GM12865 (cell line): ENCODE measurements at places on chromosomes 5 and 9.

DNA sequence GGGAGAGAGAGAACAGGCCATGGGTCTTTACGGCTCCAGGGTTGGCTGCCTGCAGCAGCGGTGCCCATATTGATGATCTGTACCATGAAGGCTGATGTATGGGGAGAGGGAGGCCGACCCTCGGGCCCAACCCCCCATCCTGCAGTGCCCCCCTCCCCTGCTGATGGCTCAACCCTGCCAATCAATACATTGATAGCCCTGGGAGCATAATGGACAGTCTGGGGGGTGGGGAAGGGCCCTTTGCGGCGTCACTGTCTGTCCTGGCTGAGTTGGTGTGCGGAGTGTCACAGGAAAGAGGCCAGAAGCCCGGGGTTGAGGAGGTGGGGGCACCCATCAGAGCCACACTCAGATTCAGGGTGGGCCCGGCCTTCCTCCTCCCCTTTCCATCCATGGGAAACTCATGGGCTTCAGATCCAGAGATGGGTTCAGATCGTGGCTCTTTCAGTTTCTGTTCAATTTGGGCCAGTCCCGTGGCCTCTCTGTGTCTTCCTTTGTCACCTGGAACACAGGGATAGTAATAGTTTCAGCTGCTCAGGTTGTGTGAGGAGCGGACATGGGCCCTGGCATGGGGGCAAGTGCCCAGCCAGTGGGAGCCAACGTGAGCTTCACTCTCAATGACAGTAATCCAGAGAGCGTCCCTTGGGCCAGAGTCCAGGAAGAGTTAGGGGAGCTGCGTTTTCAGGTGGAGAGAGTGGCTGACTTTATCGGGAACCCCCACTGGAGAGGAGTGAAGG lies 9.5 kb downstream of the FGF18 start:
- no peak for DNase-seq

DNA sequence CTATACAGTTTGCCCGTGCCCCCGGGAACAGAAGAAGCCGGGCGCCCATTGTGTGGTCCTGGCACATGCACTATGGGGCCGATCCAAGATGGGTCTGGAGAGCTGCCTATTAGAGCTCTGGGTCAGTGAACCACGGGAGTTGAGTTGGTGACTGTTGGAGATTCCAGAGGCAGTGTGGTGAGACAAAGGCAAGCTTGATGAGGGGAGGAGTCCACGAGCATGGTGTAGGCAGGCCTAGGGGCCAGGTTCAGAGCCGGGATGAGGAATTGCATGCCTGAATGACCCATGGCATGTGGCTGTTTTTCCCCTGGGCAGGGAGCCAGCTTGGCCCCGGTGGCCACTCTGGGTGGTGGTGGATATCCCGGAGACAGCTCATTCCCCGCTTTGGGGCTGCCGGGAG lies 84.4 kb upstream of the STC2 start:
- no peak for DNase-seq

DNA sequence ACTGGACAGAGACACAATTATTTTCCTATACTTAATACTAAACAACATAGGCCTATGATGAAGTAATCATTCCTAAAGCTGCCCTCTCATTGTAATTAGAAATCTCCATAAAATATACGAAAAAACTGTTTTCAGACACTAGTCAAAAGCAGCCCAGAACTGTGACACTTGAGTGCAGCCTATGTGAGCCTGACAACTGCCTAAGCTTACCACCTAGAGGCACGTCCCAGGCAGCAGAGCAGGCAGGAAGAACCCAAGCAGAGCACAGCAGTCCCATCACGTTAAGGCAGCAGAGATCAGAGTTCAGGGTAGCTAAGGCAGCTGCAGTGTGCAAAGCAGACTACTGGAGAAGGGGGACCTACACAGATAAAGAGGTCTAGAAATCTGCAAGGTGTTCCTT lies 46.4 kb downstream of the GOLPH3 start:
- DNase-seq: no peak

DNA sequence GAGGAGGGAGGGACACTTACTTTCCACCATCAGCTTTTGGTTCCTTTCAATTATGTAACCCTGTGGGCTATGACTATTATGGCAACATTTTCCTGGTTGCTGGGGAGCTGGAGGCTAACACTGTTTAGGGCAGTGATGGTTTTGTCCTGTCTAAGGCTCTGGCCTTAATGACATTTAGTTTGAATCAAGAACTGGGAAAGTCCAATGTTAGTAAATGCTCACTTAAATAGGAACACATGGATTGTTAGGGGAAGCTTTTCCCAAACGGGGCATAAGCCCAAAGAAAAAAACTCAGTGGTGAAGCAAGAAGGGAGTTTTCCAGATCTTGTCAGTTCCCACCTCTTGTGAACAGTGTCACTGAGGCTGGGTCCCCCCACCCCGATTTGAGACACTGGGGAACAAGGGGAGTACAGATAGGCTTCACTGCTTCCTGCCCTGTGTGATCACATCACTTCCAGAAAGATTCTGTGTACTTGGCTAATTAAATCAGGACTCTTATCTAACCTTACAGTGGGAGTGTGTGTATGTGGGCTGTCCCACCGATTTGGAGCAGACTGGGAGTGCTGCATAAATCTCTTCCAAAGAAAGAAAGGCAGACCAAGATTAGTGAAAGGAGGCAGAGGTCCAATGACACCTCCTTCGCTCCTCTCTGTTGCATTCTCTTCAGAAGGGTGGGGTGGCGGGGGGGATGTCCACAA lies 206.4 kb downstream of the PTTG1 start:
- DNase-seq: no peak

DNA sequence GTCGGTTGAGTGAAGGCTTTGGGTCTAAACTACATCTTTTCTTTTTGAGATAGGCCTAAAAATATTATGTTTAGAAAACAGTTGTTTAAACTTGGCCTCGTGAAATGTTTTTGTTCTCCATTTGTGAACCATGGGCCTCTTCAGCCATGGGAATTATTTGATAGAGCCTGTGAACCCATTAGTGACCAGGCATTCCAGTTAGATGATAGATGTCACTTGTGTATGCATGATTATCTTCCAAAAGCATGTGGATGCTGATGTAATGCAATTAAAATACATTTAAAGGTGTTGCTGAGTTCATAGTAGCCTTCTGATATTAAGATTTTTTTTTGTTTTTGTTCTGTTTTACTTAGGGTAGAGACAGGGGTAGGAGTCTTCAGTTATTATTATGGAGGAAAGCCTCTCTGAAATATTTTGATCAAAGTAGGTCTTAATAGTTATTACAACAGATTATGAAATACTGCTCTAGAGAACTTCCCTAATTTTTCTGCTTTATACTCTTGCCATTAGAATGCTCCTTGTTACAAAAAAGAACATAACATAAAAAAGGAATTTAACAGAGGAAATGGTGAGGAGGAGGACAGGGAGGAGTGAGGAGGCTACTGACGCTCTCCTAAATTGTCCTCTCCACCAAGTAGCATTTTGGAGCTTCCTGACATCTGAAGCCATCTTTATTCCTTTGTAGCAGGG lies 32.9 kb downstream of the CPEB4 start:
- no peak for DNase-seq

GRCh38 chr9:101028346-101029314 lies at the start of gene PLPPR1:
PLPPR1 (plus strand) TSS chr9:101028727.
- no peak for DNase-seq

- no peak for DNase-seq
Observed at GRCh38 chr9:107044872-107045271, 181.9 kb downstream of the ZNF462 start.

- no peak for DNase-seq
Observed at GRCh38 chr5:32692036-32692746, 18.9 kb upstream of the NPR3 start.

- peak; percentile 40 for DNase-seq
Observed at GRCh38 chr9:1018121-1018520, 32.0 kb upstream of the DMRT2 start.

DNA sequence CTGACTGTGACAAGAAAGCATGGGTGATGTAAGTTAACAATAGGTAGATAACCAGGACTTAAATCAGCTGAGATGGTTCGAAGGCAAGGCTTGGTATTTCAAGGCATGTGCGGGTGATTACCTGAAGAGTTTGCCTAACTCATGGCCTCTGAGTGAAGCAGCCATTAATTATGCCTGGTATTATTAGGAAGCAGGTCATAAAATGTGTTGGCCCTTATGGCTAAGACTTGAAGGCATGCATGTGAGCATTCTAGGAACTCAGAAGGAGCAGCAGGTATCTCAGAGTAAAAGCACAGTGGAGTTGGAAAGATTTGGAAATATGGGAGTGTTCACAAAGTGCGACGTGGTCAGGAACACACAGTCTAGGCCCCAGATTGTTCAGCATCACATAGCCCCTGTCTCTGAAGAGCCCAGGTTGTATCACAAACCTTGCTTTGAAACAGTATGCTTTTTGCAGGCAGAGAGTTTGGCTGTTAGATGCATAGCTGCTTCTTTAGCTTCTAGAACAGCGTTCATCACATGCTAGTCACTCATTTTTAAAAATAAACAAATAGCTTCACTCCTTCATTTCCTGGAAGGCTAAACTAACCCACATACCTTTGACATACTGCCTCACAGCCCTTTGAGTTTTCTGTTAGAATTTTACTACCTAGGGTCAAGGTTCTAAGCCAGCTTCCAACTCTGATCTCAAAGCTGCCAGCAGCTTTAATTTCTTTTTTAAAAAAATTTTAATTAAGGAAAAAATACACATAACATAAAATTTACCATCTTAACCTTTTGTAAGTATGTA lies 2.1 kb downstream of the HEXB start:
- no peak for DNase-seq

DNA sequence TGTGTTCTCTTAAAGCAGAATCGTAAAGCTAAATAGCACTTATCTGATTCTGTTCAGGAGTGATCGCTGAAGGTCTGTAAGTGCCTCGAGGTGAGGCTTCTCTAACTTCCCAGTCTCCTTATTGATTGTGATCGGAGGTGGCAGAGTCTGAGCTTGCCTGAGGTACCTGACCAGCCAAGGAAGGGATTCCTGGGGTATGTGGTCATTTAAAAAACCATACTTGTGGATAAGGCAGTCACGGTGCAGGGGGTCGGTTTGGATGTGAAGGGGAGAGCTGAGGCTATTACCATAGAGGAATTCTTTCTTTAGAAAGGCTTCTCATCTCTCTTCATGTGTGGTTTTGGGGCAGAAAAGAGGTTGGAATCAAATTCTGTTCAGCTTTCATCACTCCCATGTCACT lies 193.7 kb downstream of the TLE4 start:
- no peak for DNase-seq

- no peak for DNase-seq
Observed at GRCh38 chr5:81633891-81634290, 117.0 kb downstream of the SSBP2 start.

- DNase-seq: peak; percentile 66
Observed at GRCh38 chr9:135504262-135505243, 4.1 kb downstream of the MRPS2 start.

DNA sequence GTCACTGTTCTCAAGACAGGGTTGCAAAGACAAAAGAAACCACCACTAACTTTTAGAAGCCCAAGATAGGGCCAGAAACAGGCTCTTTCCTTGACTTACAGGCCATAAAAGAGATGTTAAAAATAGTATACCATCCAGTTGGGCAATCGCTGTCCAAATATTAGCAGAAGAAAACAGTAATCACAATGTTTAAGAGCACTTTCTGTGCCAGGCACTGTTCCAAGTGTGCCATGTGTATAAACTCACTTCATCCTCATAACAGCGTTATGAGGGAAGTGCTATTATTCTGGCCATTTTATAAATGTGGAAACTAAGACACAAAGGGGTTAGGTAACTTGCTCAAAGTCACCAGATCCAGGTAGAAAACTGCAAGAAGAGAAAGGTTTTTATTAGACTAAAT lies 111.7 kb downstream of the KCNN2 start:
- no peak for DNase-seq

GRCh38 chr5:169051351-169051750 lies 249.6 kb downstream of the SLIT3 start:
- no peak for DNase-seq

DNA sequence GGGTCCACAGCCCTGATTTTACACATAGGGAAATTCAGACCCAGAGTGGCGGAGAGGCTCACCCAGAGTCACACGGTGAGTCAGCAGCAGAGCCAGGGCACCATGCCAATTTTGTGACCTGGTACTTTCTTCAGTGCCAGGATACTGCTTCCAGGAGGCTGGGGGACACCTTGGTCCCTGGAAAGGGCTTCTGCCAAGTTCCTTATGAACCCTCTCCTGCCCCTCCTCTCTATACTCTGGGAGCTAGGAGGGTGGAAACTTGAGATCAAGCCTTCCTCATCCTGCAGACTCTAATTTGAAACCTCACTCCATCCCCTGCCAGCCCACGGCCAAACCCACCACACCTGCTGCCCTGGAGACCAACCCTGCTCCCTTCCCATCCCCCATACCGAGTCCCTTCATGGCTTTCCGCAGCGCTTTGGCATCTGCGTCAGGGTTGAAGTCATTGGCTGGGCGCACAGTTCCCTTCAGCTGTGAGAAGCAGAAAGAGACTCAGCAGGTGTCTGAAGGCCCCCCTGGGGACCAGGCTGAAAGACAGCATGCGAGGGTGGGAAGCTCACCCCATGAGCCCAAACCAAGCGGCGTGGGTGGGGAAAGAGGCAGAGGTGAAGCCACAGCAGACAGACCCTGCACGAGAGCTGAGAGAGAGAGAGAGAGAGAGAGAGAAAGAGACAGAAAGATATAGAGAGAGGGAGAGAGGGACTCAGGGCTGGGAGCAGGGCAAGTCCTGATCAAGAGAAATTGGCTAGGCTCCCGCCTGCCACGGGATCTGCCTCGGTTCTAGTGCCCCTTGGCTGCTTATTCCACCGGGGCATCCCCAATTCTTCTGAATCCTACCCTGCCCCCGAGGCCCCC lies 33.5 kb downstream of the ANXA6 start:
- DNase-seq: peak; percentile 91

DNA sequence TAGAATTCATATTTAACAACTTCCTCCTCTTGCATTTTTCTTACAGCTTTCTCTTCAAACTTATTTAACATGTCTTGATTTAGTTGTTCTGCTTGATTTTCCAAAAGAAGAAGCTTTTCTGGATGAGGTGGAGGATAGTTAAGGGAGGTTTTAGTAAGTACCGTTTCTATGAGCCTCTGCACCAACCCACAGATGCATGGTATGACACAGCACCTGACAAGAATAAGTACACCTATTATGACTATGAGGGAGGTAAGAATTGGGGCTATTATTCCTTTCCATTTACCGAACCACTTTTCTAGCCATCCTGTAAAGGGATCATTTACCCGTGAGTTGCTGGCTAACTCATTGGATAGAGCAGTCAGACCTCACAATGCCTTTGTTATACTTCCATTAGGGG lies 2.5 kb upstream of the HMGCS1 start:
- no peak for DNase-seq

DNA sequence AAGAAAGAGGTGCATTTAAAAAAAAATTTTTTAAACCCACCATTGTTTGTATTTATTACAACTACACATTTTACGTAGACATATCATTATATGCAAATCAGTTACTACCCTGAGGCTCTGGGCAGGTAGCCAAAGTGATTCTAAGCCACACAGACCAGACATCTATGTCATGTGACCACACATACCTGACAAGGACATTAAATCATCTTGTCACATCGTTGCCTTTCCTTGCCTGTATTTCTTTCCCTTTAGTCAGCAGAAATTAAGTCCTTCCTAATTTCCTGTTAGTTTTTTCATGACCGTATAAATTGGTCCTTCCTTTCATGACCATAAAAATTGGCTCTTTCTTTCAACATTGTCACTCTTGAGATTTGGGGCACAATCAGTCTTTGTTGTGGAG lies 134.2 kb upstream of the MARCHF11 start:
- DNase-seq: no peak

GRCh38 chr9:20693068-20693467 lies 9.0 kb downstream of the FOCAD start:
- DNase-seq: no peak
